GF-D8 (cell line): ENCODE measurements at places on chromosomes 11 and 22.

DNA sequence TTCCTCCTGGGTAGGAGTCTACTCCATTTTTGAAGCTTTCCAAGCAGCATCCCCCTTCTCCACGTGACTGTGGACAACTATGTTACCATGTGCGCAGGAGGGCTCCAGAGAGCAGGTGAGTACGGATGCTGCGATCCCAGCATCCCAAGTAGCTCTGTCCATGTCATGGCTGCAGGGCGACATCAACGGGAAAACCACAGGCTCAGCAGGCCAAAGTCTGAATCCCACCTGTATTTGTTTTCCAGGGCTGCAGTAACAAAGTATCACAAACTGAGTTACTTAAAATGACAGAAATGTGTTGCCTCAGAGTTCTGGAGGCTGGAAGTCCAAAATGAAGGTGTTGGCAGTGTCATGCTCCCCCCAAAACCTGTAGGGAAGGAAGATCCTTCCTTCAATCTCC is 40.3 kb downstream of the MCHR1 start:
- no peak for DNase-seq

DNA sequence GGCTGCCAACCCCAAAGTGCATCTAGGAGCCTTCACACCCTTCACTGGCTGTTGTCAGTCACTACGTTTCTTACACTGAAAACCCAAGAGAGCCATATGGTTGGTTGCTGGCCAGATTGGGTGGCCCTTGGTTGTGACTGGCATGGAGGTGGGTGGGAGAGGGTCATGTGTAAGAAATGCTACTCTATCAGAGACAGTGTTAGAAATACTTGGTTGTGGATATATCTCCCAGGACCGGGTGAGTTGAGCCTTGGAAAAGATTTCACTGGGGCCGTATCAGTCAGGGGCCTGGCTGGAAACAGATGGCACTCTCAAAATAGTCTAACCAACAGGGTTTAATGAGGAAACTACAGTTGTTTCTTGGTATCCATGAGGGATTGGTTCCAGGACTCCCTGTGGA is 15.2 kb downstream of the ENDOD1 start:
- DNase-seq: no peak

DNA sequence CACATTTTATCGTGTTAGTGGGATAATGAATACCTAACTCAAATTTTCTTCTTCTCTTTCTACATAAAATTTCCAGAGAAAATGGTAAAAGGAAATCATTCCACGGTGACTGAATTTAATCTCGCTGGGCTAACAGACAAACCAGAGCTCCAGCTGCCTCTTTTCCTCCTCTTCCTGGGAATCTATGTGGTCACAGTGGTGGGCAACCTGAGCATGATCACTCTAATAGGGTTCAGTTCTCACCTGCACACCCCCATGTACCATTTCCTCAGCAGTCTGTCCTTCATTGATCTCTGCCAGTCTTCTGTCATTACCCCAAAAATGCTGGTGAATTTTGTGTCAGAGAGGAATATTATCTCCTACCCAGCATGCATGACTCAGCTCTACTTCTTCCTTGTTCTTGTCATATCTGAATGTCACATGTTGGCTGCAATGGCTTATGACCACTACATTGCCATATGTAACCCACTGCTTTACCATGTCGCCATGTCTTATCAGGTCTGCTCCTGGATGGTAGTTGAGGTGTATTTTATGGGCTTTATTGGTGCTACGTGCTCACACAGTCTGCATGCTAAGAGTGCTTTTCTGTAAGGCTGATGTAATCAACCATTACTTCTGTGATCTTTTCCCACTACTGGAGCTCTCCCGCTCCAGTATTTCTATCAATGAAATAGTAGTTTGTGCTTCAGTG is 24.1 kb downstream of the OR10D3 start:
- DNase-seq: peak; percentile 65

DNA sequence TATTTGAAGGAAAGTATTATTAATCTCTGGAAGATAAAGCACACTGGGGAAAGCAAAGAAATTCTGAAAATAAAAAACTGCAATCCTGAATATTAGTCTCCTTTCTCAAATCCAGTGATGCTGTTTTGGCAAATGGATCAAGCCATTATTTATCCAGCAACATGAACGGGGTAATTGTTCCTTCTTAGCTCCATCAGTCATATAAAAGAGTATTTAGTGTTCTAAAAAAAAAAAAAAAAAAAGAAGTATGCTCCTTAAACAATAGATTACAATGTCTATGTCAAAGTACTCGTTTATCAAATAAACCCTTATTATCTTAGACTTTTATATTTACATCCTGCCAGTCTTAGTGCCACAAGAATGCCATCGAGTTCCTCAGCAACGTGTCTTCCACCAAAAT is 1.3 kb downstream of the RDX start:
- no peak for DNase-seq

DNA sequence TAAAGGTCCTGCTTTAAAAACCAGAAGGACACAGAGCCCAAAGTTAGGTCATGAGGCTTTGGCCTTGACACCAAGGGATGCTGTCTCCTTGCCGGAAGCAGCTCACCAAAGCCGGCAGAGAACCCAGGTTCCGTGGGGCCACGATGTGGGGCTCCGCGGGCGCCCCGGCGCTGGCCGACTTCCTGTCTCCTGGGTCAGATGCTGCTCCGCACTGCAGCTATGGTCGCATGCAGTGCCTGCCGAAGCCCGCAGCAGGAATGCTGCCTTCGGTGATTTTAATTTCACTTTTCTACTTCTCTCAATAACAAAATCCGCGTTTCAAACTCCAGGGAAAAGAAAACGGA is 454 bp upstream of the OTUB1 start:
- DNase-seq: no peak

DNA sequence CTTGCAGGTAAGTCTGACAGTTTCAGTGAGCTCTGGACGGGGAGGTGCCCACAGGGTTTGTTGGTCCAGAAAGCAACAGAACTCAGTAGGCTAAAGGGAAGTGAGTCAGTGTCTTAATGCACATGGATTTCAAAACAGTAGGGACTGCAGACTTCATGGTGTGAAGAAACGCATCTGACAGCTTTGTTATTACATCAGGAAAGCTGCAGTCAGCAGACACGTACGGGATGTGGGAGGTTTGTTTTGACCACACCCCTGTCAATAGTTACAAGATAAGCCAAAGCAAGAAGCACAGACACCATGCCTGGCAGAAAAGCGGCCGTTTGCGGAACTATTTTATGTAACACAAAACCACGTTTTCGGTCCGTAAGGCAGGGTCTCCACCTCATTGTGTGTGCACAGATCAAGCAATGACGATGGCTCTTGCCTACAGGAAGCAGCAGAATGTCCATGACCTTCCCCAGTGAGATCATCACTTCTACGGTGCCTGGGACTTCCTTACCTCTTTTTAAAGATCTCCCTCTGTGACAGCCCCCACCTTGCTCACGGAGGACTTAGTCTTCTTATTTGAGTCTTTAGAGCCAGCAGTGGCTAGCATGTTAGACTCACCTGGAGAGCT is 58.2 kb upstream of the FTH1 start:
- DNase-seq: peak; percentile 99

DNA sequence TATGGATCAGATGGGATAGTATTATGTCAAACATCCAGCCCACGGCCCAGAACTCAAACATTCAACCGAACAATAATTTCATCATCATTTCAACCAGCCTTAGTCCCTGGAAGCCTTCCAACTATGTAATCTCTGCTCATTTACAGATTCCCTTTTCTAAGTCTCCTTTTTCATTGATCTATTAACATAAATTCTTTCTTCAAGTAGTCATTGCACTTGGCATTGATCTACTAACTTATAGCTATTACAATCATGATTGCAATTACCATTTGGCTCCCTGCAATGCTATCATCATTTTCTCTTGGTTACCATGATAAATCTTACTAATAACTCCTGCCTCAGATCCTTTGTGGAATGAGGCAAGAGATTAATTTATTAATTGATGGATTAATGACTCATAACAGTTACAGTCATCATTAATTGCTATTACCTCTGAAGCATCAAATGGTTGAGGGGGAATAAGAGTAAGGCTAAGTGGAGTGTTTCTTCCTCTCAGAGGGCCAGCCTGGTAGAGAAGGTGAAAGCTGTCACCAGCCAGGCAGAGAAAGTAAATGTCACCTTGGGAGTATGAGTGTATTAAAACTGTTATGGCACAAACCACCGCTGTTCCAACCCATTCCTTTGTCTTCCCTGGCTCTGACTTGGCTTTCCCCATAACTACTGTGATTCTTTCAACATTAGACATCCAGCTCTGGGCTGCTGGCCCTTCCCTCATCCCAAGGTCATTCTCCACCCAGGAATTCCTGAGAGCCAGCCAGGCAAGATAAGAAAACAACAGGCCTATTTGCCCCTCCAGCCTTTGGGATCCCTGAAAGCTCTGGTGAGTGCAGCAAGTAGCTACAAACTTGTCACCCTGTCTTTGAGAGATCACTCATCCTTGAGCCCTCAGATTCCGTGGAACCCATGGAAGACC is 174.7 kb downstream of the RRAS2 start:
- no peak for DNase-seq

DNA sequence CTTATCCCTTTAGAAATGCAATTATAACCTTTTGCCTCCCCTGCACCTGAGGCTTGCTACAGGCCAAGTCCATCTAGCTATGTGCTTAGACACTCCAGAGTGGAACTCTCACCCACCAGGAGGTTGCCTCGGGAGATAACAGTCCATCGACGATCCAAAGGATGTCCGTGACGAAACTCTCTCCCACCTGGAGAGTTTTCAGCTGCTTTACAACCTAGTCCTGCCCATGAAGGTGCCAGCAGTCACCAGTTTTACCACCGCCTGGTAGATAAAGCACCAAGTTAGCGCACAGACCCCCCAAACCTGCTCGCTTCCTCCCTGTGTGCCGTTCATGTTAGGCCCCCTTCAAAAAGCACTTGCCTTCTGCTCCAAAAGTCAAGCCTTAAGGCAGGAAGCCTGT is 53.1 kb upstream of the SHISAL1 start:
- no peak for DNase-seq

DNA sequence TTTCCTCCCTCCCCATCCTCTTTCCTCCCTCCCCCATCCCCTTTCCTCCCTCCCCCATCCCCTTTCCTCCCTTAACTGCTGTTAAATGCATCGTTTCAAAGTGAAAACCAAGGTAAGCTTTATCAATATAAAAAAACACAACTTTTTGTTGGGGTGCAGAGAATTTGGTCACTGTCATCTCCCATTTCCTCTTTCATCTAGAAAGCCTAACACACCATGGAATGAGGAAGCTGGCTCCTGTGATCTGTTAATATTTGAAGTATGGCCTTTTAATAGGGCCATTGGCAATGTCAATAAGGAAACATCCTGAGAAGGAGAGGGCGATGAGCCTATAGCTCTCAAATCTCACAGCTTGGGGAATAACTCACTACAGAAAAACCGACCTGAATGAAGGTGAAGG is 7.0 kb downstream of the EXPH5 start:
- DNase-seq: no peak

GRCh38 chr11:2393941-2394817 is 6.4 kb upstream of the TSSC4 start:
- DNase-seq: no peak

GRCh38 chr11:4626207-4627099 is 10.8 kb upstream of the OR51D1 start:
- DNase-seq: no peak

DNA sequence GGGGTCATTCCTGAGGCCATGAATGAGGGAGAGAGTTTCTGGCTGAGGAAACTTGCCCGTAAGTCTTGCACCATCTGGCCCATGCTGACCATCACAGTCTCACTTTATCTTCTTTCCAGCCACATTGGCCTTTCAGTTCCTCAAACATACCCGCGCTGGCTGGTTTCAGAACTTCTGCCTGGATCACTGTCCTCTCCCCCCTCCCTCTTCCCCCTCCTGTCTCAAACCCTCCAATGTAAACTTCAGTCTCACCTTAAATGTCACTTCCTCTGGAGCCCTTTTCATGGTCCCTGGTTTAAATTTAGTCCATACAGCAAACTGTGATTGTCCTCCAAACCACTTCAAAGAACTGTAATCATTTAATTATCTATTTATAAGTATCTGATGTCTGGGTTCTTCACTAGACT is 3.7 kb upstream of the TMEM109 start:
- no peak for DNase-seq

- DNase-seq: no peak
These were observed 2.0 kb downstream of the SYT12 start for GRCh38 chr11:67024966-67025365.

DNA sequence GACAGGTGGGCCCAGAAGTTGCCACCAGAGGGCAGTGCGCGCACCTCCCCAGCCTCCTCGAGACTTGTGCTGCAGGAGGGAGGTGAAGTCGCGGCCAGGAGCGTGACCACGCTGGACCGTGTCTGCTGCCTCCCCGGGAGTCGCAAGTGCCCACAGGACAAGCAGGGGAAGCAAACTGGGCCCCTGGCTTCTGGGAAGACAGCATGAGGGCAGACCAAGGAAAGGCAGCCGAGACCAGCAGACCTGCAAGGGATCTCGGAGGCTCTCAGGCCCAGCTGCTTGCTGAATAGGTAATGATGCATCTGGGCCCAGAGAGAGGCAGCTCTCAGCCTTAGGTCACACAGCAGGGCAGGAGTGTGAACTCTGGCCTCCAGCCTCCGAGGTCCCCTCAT is 17.0 kb upstream of the IL2RB start:
- DNase-seq: peak; percentile 7

DNA sequence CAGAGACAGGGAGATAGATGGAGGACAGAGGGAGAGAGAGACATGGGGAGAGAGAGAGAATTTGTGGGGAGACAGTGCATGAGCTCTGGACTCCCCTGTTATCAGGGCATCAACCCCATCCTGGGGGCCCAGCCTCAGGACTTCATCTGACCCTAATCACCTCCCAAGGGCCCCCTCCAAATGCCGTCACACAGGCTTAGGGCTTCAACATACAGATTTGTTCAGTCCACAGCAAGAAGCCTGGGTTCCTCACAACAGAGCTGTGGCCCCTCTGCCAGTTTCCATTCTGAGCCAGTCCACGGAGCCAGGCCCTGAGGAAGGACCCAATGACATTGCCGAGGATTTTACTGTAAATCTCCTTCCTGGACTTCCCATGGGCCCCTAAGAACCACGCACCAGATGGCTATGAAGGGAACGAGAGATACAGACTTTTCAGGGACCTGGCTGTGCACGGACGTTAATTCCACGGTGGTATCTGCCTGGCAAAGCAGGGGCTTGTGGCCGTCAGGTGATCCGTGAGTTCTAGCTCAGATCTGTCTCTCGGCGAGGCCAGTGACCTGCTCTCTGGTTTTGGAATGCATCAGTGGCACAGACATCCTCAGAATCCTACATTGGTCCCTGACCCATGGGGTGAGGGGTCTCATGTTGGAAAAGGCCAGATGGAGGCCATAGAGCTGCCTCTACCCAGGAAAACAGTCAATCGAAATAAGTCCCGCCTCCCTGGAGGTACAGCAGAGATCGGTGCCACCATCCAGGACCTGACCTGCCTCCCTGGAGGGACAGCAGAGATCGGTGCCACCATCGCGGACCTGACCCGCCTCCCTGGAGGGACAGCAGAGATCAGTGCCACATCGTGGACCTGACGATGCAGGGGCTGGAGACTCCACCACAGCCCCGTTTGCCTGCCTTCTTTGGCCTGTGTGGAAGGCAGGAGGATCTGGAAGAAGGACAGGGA is 8.7 kb upstream of the B4GALNT4 start:
- no peak for DNase-seq

- no peak for DNase-seq
These were observed 45.1 kb downstream of the TSPAN18 start for GRCh38 chr11:44771841-44772240.
